Stimulated activated CD8-positive, alpha-beta memory T cell treated with anti-CD3 and anti-CD28 coated beads, Interleukin-4, amount 100 ng/mL, for 4 hours (primary cell): ENCODE measurements at places on chromosomes 5 and 9.

- no peak for DNase-seq
Observed at GRCh38 chr5:109654455-109654854, 35.3 kb upstream of the MAN2A1 start.

GRCh38 chr5:157993986-157994691 lies 135.2 kb upstream of the CLINT1 start:
- DNase-seq, result no peak

DNA sequence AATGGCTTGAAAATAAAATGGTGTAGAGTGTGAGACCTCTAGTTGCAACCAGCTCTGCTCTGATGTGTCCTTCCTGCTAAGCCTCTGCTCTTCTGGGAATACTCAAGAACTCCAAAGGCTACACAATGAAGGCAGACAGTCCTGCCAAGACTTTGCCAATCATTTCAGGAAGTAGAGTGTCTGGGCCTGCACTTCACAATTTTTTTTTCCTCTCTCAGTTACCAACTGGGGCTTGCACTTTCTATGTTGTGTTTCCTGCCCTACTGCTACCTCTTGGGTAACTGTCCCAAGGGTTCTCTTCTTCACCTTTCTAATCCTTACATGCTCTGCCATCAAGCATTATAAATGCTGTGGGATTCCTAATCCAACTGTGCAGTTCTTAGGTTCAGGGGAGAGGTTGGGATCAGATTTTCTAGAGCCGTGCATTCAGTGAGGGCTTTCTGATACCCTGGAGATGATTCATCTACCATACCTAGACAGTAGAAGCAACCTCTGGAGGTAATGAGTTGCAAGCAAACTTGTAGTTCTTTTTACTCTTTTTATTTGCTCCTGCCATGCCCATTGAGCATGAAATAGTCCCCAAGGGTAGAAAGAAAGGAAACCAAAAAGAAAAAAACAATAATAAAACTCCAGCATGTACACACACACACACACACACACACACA lies 365.9 kb downstream of the MLLT3 start:
- no peak for DNase-seq

DNA sequence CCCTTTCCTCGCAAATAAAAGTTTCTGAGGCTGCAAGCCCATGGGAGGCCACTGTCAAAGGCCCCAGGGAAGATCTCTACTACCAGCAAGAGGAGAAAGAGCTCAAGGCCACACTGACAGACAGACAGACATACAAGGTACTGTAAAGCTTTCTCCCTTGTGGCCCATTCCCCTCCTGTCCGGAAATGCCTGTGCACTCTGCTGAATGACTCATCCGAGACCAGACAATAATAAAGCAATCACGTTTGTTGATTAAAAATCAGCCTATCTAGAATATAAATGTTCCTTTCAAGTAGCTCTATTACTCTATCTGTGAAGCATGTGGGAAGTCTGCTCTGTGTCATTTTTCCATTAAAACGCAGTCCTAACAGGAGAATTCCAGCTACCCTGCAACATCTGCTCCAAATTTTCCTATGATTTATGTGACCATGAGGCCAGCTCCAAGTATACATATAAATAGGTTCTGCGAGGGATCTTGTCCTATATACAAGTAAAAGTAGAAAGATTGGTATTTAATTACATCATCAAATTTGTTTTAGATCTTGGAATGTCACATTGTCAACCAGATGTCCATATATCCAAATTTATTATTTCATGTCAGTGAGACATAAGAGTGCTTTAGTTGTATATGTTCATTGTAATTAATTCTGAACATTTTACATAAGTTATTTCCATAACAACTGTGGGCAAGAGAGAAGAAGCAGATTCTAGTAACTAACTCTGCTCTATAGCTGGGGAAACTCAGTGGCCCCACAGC lies 34.7 kb upstream of the TGFBI start:
- no peak for DNase-seq

GRCh38 chr9:87359958-87360601 lies 137.6 kb upstream of the DAPK1 start:
- DNase-seq, result no peak

DNA sequence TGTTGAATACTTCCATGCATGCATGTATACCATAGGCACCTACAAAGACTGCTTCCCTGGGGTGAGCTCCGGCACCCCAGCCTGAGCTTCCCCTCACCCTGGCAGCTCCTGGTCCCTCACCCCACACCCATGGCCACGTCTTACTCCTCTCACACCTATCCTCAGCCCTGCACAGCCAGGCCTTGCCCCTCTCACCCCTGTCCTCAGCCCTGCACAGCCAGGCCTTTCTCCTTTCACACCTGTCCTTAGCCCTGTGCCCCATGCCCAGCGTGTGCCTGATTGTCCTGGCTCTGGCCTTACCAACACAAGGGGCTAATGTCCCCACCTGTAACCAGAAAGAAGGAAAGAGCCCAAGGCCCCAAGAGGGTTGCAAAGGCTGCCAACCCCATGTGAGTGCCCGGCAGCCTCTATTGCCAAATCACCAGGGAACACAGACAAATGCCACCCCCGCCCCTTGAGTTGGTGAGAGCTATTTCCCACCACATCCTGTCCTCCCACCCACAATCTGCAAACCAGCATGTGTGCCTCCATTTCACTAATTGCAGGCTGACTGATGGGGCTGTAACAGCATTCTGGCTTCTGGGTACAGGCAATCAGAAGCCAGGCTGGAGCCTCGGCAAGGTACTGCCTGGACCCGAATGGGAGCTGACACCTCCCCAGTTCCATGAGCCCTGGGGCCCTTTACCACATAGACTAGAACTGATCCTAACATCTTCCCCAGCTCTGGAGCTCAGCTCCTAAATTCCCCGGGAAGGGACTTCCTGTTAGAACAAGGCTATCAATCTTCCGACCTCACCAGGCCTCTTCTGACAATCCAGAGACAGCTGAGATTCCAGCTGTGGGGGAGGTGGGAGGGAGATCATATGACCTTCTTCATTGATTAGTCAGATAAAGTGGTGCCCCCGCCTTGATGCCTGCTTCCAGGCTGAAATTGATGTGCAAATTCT lies 78.2 kb downstream of the FAM114A2 start:
- DNase-seq, result no peak

DNA sequence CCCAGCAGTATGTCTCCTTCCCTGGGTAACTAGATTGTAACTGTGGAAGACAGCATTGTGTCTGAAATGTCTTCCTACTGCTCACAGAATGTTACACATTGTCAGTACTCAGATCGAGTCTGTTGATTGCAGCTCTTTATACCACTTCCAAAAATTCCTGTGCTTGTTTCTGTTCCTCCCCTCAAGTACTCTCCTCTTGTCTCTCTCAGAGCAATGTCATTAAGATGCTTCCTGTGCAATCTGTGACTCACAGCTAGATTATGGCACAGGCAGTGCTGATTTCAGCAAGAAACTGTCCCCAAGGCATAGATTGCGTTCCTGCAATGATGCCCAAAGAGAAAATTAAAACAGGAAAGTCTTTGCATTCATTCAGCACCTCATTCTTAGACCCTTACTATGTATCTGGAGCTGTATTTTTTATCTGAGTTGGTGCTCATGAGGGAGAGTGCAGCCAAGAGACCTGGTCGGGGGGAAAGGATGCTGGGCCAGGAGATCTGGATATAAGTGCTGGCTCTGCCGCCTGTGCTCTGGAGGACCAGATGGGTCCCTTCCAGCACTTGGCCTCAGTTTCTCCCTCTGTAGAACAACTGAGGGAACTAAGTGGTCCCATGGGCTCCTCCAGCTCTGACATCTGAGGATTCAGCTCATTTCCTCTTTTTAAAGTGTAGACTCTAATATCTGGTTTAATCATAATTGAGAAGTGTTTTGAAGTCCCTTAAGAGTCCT lies 40.8 kb upstream of the GNPDA1 start:
- DNase-seq, result no peak

DNA sequence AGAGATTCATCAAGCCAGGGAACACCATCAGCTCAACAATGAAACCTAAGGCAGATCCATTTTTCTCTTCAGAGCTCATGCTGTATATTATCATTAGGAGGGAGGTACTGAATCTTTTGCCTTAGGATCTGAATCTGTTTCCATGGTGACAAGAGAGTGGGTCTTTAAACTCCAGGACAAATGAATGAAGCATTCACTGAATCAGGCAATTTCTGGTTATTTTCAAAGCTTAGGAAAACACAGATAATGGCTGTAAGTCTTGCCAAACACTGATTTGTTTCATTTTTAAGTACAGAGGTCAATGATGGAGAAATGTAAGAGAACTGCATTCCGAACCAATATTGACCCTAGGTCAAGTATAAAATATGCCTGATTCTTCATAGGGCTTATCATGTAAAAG lies 84.9 kb downstream of the GNA14 start:
- no peak for DNase-seq

GRCh38 chr5:140038373-140038957 lies 4.6 kb downstream of the NRG2 start:
- no peak for DNase-seq

DNA sequence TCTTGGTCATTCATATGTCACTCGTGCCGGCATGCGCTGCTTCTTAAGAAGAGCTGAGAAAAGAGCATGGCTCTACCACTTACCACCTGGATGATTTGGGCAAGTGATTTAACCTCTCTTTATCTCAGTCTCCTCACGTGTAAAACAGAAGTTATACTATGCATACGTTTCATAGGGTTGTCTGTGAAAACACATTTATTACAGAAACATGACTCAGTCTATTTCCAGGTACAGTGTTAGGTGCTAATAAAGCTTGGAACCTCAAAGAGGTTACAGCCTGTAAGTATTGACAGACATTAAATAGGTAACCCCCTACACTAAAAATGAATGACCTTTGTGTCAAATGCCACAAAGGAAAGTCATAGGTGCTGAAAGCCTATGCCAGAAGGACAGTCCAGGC lies 43.1 kb downstream of the MED27 start:
- DNase-seq, result no peak

DNA sequence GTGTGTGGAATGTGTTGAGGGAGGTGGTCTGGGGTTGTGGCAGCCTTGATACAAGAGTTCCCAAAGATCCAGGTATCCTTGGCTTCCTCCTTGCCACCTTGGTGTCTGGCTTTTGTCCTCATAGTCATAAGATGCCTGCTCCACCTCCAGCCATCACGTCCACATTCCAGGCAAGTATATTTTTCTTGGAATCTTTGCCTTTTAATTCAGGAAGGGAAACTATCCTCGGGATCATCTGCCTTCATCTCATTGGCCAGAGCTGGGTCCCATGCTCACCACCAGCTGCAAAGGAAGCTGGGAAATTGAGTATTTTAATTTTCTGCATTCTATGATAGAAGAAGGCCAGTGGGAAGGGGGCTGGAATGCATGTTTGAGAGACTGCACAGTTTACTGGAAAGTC lies 186.7 kb downstream of the C9orf50 start:
- no peak for DNase-seq

GRCh38 chr5:11383506-11384095 lies 520.6 kb downstream of the CTNND2 start:
- DNase-seq, result no peak
